Activated naive CD4-positive, alpha-beta T cell treated with anti-CD3 and anti-CD28 coated beads, Interleukin-2, amount 10 ng/mL, durations not matched to agents 7 days and 5 days (primary cell): ENCODE measurements at places on chromosomes 2 and 18.

GRCh38 chr2:239025951-239026461, 178.1 kb downstream of the TWIST2 start:
- no peak for DNase-seq

- DNase-seq: no peak
Measured at GRCh38 chr2:199589306-199589705, 131.6 kb upstream of the SATB2 start.

DNA sequence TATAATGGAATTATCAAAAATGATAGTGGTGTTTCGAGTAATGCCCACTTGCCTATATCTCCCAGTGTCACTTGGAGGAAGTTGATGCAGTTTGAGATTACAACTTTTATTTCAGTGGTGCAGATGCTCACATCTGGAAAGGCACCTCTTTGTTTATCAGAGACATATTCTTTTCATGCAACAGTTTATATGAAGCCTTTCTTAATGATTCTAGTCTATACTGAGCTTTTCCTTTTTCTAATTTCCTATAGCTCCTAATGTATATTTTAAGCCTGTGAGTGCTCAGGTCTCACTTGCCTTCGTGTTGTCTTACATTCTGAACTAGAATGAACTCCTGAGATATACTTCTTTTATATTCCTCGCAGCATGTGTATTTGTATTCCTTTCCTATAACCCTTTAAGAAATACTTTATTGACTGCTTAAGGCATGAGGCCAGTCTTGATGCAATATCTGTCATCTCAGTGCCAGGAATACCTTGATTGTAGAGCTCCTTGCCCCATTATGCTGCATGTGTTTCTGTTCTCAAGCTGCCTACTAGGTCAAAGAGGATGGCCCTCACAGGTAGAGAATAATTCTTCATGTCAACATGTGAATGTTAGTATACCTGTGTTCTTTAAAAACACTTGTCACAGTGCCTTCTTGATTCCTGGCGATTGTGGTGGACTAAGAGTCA, 52.6 kb downstream of the VRK2 start:
- no peak for DNase-seq

GRCh38 chr2:58992062-58992706, 751.1 kb upstream of the FANCL start:
- DNase-seq: no peak

DNA sequence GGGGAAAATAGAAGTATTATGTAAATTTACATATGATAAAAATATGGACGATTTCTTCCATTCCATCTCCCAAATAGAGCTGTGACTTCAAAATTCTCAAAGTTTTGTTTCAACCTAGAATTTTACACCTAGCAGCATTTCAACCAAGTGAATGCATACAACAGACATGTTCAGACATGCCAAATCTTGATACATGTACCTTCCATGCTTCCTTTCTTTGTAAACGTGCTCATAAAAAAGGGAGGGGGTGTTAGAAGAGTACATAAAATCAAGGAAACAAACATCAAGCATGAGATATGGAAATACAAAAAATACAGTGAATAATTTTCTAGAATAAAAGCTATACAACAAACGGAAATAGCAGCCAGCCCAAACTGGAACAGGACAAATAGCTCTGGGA, 974.2 kb downstream of the ERBB4 start:
- no peak for DNase-seq

- DNase-seq: no peak
Measured at GRCh38 chr2:20035955-20036666, 15.3 kb downstream of the LAPTM4A start.

DNA sequence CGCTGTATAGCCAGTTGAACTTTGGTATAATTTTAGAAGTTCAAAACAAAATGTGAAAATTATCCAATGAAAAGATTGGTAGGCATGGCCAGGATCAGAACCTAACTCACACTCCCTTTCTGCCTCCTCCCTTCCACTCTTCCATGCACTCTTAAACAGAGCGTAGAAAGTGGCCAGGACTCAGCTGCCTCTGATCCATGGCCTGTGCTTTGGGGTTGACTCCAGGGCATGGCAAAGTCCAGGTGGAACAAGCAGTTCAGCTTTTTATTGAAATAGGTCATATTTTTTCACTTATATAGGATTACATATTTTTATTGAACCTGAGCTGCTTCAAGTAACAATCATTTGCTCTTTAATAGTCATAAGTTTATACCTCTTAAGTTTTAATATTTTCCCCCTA, 26.2 kb downstream of the INPP1 start:
- no peak for DNase-seq

DNA sequence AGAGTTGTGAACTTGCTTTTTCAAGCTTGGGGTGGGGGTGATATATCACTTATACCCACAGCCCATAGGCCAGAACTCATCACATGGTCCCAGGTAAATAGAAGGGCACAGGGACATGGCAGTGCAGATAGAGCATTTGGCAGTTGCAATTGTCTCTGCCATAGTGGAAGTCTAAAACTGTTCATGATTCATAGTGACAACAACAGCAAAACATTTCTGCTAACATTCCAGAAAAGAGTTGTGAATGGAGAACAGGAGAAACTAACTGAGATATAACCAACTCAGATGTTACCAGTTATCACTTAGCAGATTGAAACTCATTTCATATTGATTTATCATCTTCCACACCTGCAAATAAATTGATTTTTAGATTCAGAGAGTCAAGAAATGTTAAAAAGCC, 278.6 kb upstream of the KYNU start:
- no peak for DNase-seq

DNA sequence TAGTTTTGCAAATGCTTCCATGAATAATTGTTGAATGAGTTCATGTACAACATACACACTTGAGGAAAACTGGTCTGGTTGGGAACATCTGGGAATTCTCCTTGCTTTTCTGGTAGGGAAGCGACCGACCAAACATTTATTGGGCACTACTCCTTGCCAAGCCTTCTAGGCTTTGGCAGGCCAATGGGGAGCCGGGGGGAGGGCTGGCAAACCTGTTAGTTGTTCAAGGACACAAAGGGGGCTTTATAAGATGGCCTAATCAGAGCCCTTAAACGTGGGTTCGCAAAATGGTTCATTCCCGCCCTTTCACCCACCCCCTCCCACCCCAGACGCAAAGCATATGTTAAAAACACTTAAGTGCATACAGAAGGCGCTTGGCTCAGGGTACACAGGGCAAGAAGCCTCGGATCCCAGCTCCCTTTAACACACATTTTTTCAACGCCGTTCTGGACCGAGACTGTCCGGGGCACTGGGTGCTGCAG, 844 bp upstream of the VSNL1 start:
- no peak for DNase-seq

DNA sequence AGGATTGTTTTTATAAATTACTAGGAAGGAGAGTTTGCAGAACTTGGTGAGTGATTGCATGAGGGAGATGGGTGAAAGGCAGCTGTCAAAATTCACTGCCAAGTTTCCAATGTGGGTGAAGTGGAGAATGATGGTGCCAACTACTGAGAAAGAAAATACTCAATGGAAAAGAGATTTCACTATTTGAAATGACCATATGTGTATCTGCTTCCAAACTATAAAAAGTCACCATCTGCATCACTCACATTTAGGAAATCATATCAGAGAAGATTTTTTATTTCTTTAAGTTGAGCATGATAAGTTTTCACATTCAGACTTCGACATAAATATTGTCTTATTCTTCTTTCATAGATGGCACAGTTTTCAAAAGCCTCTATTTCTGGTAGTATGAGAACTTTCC, 570.0 kb upstream of the DSEL start:
- no peak for DNase-seq

- no peak for DNase-seq
Measured at GRCh38 chr18:32257084-32257785, 67.4 kb downstream of the MEP1B start.

- no peak for DNase-seq
Measured at GRCh38 chr2:217872319-217872718, 130.5 kb downstream of the TNS1 start.

- DNase-seq: no peak
Measured at GRCh38 chr2:23628926-23629771, 244.2 kb downstream of the KLHL29 start.

DNA sequence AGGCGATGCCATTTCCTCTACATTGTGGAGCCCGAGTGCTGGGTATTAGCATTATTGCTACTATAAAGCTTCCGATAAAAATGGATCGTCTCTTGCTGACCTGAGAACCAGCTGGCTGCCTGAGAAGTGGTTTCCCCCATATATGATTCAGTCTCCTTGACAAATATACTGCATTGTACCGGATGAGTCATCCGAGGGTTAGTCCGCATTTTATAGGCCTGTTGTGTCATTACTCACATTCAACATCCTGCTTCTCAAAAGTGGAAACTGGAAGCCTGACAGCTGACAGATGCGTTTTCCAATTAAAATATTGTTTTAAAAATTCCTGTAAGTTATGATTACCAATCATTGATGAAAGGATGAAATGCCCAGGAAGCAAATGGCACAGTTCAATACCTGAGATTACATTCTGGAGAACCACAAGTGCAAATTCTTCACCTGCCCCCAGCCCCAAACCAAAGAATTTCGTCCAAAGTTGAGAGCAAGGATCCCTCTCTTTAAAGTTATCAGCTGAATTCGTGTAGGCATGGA, 65.7 kb downstream of the SPRED2 start:
- no peak for DNase-seq

DNA sequence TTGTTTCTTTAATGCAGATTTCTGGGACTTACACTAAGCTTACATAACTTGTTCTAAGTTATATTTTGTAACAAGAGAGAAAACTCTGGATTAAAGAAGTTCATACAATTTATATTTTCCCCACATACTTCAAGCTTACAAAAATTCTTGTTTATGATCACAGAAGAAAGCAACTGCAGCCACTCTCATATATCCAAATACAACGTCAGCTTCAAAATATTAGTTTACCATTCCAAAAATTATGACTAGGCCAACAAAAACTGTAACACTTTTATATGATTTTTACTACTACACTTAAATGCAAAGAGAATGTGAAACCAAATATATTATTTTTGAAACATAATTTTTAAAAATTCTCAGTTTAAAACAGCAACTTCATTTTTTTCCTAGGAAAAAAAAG, 30.9 kb downstream of the LPIN2 start:
- no peak for DNase-seq

DNA sequence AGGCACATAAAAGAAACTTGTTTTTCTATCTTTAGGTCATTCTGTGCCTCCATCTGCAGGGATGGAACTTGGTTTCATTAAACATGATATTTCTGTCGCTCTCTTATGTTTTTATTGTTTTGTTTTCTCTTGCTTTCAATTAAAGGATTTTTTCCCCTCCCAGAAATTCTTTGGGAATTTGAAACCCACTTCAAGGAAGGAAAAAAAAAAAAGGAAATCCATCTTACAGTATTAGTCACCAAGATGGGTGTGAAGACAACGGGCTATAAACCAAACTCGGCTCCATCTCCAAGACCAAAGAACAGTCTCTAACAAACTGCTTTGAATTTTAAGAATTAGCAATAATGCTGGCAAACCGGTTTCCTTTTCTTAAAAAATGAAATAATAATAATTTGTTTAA, 244.1 kb downstream of the BCL11A start:
- no peak for DNase-seq

- DNase-seq: no peak
Measured at GRCh38 chr2:157837851-157838441, 38.2 kb downstream of the ACVR1 start.

GRCh38 chr2:25105336-25106085, 62.9 kb downstream of the POMC start:
- no peak for DNase-seq

GRCh38 chr2:168490946-168491605, 35.0 kb downstream of the CERS6 start:
- DNase-seq: peak; percentile 28

- no peak for DNase-seq
Measured at GRCh38 chr2:217433522-217433921, 569.3 kb downstream of the TNS1 start.

- DNase-seq: no peak
Measured at GRCh38 chr2:111975053-111975552, 76.7 kb downstream of the MERTK start.

DNA sequence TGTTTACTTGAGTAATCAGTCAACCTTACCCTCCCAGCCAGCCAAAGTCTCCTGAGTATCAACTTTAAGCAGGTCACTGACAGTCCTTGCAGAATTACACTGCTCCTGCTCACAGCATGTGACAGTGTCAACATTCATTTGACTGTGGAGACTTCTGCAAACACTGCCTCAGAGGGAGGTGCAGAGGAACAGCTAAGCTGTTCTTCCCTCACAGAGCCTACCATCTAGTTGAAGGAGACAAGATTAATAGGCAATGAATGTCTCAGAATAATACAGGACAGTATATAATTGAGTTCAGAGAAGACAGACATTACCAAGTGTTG, 11.9 kb downstream of the SLC14A2 start:
- no peak for DNase-seq

- no peak for DNase-seq
Measured at GRCh38 chr2:11390399-11390658, 45.9 kb upstream of the ROCK2 start.

DNA sequence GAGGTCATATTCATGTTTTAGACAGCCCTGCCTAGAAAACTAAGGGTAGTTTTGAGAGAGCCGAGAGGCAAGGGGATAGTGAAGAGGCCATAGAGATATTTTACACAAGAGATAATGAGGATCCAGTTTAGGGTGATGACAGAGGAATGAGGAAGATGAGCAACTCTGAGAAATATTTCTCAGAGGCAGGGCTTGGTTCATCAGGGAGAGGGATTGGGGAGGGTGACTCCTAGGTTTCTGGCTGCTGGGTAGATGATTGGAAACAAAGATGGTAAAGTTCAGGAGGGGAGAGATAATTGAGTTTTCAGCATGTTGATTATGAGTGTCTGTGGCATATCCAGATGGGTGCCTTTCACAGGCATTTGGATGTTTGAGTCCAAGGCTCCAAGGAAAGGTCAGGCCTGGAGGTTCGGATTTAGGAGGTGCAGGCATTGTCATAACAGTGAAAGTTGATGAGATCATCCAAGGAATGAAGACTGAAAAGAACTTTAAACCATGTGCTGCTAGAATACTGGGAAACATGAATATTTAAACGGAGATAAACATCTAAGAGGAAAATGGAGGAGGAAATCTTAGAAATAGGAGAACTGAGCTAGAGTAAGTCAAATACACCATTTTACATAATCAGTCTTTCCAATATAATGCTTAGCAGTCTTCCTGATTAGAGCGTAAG, 7.4 kb downstream of the MYL12B start:
- no peak for DNase-seq

GRCh38 chr2:50840341-50841124, 191.4 kb downstream of the NRXN1 start:
- no peak for DNase-seq

DNA sequence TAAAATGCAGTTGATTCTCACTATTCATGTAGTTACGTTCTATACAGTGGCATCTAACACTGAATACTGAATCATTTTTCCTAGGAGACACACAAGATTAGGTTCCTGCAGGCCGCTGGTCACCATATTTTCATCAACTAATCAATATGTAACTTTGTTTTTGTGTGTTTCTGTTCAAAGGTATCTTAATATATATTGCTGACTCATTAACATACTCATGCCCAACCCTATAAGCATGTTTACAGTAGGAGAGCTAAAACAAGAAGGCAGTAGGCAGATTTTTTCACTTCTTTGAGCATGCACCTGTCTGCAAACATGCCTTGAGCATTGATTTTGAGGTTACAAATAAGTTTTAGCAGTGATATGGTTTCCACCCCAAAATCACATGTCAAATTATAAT, 30.3 kb upstream of the CNGA3 start:
- no peak for DNase-seq
